Left ventricle myocardium inferior (tissue), 1 donor: ENCODE measurements at places on chromosomes 2 and 18. TPM values are rescaled to one million over a fixed set of nuclear protein-coding genes. Genes with fewer than 3 reads are reported as not detected.

GRCh38 chr2:112713585-112713925, 7.3 kb upstream of the NT5DC4 start:
- DNase-seq = no peak

DNA sequence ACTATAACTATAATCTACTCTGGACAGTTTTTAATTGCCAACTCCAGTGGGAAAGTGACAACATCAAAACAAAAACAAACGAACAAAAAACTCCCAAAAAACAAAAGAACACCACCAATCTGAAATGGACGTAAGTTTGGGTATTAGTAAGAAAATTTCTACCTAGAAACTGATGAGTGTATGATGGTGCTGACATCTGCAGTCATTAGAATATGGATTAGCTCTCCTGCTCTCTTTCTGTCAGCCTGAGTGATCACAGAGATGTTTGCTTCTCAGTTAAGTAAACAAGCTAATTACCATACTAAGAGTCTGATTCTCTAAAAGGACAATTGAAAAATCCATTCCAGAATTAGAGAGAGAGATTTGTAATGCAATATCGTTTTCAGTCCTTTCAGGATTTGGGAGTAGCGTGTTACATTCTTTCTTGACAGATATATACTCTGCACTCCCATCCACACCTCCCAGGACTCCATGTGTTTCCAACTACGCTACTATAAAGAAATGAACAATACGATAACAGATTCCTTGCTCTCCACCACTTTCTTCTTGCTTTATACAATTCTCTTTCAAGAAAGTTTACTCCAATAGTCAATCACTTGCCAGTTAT, 1347.4 kb upstream of the PIK3C3 start:
- no peak for DNase-seq

GRCh38 chr2:67566958-67567635, 170.0 kb downstream of the ETAA1 start:
- DNase-seq = no peak

DNA sequence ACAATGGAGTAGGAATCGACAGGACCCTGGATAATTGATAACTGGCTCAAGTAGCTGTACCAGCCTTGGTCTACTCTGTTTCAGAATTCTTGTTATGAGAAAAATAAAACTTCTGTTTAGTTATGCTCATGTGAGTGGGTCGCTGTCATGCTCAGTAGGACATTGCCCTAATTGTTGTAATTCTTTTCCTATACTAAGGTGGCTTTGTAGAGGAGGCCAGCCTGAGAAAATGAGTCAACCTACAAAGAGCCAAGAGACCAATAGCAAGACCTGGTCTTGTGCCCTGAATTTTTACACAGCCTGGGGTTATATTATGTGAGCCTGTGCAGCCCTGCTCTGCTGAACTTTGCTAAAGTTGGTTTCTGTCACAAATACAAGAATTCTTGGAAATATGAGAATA, 238.4 kb downstream of the MEIS1 start:
- DNase-seq = no peak

DNA sequence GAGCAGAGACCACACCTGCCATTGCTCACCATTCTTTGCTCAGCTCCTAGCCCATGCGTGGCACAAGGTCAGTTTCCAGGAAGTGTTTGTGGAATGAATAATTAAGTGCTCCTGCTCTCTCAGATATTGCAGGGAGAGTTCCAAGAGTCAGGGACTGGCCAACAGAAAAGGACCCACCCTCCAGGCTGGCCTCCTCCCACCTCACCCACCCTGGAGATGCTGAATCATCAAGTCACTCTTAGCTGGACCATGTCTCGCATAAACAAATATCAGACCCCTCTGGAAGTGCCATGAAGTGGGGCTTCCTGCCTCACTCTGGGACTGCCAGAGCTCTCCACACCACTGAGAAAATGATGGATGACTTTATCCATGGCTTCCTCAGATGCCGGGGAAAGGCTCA, 256.0 kb downstream of the TNS1 start:
- DNase-seq = no peak

GRCh38 chr2:121152861-121153260, 132.1 kb downstream of the TFCP2L1 start:
- no peak for DNase-seq

DNA sequence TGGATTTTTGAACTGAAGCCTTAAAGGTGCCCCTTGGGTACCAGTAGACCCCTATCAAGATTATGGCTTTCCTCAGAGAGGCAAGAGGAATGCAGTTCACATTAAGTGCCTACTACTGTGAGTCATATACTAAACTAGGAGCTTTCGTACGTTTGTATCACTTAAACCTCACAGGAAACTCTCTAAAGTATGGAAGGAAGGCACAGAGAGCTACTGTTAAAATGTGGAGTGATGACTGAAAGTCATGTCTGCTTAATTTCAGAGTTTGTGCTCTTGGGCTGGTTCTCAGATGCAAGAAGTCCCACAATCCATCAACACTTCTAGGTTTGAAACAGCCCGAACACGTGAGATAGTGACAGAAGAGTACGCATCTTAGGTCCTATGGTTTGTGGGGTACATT, 4.7 kb downstream of the PLCL1 start:
- no peak for DNase-seq

- no peak for DNase-seq
Measured at GRCh38 chr2:181772777-181773176, 92.5 kb upstream of the NEUROD1 start.

DNA sequence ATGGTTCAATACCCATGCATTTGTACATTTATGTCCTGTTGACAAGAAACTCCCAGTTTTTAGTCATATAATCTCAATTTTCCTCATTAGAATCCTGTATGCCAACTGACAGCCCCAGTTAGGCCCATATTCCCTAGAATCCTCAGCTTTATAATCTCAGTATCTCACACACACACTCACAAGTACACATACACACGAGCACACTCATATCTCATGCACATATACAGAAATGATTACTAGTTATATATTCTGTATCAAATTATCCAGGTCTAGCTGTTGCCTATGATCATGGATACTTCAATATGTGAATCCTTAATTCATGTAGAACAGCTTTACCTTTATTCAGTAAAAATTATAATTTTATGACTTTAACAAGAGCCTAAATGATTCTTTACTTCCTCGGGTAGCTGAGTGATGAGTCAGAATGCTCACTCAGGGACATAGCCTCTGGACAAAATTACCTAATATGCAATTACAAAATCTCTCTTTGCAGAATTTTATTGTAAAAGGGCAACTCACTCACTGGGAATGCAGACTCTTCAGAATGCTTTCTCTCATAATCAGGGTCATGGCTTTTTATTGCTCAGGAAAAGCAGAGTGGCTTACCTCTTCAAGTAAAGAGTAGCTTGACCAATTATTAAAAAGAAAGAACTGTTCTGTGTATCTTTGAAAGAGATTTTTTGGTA, 193.6 kb upstream of the PIK3C3 start:
- no peak for DNase-seq

- DNase-seq = no peak
Measured at GRCh38 chr2:33784488-33784887, 185.4 kb upstream of the FAM98A start.

DNA sequence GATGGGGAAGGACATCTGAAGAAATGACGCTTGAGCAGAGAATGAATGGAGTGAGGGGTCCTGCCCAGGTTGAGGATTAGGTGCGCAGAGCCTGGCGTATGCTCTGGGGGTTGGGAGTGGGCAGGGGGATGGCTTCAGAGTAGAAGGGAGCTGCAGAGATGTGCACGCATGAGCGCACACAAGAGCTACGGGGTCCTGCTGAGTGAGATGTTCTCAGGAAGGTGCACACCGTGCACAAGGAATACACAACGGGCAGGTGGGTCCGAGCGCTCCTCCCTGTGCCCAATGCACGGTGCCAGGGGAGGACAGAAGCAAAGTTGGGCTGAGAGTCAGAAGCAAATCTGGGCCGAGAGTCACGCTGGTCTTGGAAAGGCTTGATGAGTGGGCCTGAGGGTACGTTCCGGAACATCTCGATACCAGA, 25.5 kb downstream of the TWIST2 start:
- no peak for DNase-seq

GRCh38 chr2:47064106-47064505, 91.0 kb downstream of the STPG4 start:
- no peak for DNase-seq

DNA sequence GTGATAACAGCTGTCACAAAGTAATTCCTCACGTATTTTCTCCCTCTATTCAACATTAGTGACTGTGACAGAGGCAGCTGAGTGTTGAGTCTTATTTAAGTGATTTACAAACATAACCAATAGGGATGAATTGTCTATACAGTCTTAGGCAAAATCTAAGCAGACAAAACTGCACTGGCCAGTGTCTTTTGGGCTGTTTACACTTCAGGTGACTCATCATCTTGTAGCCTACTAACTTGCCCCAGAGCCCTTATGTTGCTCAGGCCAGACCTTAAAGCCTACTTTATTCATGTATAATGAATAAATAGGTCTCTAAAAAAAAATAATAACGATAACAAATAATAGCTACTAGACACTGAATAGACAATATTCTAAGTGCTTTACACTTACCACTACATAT, 17.2 kb downstream of the THOC1 start:
- DNase-seq = no peak

GRCh38 chr2:150174971-150175421, 312.5 kb downstream of the RND3 start:
- DNase-seq = no peak

DNA sequence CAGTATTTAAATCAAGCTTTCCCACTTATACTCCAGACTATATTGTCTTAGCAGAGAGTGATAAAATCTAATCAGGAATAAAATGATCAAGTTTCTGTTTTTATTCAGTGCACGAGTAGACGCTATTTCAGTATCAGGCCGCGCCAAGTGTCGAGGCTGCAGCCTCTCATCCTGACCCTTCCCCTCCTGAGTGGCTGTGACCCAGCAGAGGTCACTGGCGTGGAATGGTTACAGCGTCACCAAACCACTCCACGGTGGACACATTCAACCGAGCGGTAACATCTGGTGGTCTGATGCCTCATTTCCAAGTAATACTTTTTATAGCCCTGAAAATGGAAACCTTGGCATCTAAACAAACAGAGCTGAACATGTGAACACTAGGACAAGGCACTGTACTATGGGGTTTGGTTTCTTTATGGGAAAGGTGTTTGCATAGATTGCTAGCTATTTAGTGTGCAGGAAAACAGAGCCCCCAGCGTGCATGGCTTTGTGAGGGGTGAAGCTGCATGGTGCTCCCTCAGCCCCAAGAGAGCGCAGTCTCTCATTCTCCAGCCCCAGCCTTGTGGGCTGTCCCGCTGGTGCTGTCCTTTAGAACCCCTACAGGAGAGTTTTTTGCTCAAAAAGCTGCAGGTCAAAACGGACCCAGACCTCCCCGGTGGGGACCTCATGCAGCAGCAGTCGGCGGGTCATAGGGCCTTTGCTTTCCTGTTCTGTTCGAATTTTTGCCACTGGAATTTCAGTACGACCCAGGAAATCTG, 28.4 kb downstream of the FAM228A start:
- no peak for DNase-seq

- DNase-seq = no peak
Measured at GRCh38 chr2:224983712-224984554, 58.3 kb downstream of the DOCK10 start.

Gene CD207
- not detected for total RNA-seq

Gene UGT1A10
- not detected for total RNA-seq

Gene TGFA
- total RNA-seq = 1.1 TPM

Gene GALR1
- 0.05 TPM for total RNA-seq

Gene ASPRV1
- 0.63 TPM for total RNA-seq

Gene C18orf54
- total RNA-seq = 1.4 TPM

Gene CSRNP3
- 4.0 TPM for total RNA-seq

Gene C2orf72
- total RNA-seq = 0.05 TPM

Gene GPR45
- not detected for total RNA-seq

Gene CCL20
- total RNA-seq = not detected

Gene ACMSD
- not detected for total RNA-seq
